ENCODE measurements at places on chromosomes 12 and 14.
A peak's percentile ranks its signal among the peaks of the same experiment; 100 is the strongest.

- DNase-seq, result peak; percentile 58
Measured at GRCh38 chr12:48037267-48037915, 33.1 kb upstream of the COL2A1 start.

DNA sequence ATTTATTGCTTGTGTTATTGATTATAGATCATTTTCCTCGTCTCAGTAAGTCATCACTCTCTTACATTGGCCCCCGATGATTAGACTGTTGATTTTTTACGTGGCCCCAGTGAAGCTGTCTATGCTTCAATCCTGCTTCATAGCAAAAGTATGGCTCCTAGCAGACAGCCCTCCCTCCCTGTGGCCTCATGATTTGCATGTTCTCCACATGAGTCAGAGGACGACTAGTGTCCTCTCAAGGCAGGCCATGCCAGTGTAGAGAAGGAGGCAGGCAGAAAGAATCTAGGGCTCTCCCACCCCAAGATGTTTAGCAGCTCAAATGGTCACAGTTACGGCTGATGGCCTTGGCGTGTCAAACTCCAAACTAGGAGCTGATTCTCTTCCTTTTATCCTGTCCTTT lies 59.6 kb downstream of the FIGNL2 start:
- no peak for DNase-seq

DNA sequence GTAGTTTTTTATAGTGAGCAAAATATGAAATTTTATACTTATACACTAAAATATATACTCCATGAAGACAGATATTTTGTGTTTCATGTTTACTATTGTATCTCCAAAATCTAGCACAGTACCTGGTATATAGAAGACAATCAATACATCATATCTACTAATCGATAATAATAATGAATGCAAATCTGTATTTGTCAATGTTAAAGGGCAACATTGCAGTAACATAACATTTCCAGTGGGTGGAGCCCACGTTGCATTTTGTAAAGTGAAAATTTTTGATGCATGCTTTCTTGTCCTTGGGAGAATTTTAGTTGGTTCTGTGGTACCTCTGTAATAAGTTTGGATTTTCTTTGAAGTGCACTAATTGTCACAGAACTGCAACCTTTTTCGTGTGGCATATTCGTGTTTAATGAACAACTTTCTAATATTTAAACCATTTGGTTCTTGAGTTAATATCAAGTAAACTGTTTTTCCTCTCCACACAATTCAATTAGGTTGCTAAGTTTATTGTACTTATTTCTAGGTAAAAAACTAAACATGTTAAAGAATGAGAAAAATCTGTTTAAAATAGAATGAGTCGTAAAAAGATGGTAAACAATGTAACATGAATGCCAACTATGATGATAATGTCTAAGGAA lies 47.4 kb downstream of the AVPR1A start:
- DNase-seq, result no peak

- no peak for DNase-seq
Measured at GRCh38 chr12:100251917-100252316, 15.0 kb downstream of the DEPDC4 start.

GRCh38 chr12:68269779-68270178 lies 16.4 kb upstream of the IL22 start:
- DNase-seq, result no peak

DNA sequence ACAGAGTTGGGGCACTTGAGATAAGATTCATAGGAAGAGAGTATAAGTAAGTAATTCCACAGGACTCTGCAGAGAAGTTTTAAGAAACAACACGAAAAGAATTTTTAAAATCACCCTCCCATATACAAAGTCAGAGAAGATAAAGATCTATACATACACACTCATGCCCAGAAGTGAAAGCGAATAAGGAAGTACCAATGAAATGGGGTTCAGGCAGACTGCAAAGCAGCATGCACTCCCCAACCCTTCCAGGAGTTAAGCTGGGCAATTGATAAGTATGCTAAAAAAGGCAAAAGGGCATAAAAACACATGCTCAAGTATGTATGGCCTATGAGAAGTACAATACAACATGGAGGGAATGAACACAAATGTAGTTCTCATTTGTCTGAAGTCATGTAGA lies 246.2 kb upstream of the GRIP1 start:
- no peak for DNase-seq

DNA sequence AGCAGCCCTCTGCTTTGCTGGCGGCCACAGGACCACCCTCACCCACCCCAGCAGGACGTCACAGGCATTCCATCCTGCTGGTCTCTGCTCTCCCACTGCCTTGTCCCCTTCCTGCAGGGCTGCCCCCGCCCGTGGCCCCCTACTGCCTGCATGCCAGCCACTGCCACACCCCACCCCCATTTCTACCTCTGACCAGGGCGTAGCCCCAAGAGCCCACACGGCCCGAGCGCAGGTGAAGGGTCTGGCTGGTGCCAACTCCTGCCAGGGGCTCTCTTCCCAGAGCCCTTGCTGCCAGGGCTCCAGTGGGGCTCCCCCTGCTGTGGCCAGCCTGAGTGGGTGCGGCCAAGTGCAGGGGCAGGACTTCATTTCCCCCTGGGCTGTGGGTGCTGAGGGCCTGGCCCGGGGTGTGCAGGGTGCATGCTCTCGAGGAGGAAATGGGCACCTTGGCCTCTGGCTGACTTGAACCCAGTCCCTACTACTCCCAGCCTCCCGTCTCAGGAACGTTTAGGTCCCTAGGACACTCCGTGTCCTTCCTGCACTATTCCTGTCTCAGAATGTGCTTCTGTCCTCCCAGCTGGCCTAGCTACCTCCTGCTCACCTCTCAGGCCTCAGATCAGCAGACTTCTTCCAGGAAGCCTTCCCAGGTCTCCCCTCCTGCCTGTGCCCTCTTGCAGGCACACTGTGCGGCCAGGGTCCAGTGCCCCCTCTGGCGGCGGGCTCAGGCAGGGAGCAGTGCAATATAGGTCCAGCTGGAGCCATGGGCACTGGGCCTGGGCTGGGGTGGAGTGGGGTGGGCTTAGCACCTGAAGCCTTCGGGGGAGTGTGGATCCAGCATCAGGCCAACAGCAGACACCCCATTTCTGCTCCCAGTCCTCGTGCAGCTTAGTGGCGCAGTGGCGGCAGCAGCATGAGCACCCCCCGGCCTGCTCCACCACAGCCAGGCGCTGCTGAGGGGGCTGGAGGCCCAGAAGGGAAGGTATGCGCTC lies 1.4 kb downstream of the LBHD2 start:
- no peak for DNase-seq

GRCh38 chr14:54653712-54654469 lies 87.0 kb downstream of the SAMD4A start:
- DNase-seq, result no peak

DNA sequence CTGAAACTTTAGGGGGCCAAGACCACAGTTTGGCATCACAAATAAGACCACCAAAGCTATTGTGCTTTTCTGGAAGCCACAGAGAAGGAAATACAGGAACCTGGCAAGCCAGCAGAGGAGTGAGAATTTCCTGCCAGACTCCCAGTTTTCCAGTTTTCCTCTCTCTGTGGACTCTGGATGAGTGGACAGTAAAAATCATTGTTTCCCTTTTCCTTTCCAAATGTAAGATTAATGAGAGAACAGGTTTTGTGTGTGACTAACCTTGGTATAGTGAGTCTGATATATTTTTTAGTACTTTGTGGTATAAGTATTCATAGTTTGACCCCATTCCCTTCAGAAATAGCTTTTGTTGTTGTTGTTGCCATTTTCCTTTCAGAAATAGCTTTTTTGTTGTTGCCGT lies 2.6 kb upstream of the TAC3 start:
- no peak for DNase-seq

GRCh38 chr12:1094714-1095113 lies 103.7 kb downstream of the ERC1 start:
- no peak for DNase-seq

DNA sequence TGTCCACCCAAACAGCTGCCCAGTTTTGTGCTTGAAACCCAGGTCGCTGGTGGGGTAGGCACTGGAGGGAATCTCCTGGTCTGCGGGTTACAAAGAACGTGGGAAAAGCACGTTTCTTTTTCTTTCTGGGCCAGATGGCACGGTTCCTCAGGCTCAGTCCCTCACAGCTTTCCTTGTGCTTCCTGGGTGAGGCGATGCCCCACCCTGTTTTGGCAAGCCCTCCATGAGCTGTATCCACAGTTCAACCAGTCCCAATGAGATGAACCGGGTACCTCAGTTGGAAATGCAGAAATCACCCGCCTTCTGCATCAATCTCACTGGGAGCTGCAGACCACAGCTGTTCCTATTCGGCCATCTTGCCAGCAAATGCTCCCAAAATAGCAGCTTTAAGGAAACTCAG lies 51.4 kb upstream of the TMTC2 start:
- no peak for DNase-seq

DNA sequence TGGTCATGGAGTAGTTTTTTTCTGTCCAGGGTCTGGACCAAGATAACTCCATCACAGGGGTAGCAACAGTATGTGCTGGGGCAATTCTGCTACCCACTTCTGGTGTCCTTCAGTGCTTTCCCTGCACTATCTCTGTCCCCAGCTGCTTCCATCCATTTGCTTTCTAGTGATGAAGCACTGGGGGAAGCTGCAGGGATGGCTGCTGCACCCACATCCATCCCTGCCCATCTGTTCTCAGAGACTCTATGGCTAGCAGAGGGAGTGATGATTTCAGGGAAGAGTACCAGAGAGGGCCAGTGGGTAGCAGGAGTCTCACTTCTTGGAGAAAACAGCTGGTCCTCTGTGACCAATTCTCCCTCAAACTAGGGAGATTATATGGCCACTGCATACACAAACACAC lies 44.1 kb downstream of the ETV6 start:
- no peak for DNase-seq

GRCh38 chr12:51848326-51848727 lies at the start of gene FIGNL2:
Gene FIGNL2, minus strand, starts transcription at chr12:51848718. Its CDS starts 26,305 bp downstream, at chr12:51822413.
- DNase-seq, result peak; percentile 40

GRCh38 chr12:102462795-102463465 lies 17.4 kb downstream of the IGF1 start:
- no peak for DNase-seq

DNA sequence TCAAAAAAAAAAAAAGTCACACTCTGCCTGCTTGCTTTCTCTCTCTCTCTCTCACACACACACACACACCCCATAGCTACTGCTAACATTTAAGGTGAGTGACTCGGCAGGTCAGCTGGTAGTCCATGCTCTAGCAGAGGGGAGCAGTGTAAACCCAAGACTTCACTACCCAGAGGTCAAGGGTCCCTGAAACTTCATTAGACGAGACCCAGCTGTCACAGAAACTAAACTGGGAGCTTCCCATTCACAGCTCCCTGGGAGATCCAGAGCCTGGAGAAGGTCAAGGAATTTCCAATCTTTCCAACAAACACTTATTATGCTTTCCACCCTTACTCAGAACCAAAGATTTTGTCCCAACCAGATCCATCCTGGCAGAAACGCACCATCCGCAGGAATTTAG lies 33.2 kb downstream of the CKAP4 start:
- DNase-seq, result no peak

DNA sequence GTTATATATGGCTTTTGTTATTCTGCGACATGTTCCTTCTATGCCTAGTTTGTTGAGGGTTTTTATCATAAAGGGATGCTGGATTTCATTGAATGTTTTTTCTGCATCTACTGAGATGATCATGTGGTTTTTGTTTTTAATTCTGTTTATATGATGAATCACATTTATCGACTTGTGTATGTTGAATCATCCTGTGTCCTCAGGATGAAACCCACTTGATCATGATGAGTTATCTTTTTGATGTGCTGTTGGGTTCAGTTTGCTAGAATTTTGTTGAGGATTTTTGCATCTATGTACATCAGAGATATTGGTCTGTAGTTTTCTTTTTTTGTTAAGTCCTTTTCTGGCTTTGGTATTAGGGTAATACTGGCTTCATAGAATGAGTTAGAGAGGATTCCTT lies 291.2 kb downstream of the AKAP6 start:
- no peak for DNase-seq

DNA sequence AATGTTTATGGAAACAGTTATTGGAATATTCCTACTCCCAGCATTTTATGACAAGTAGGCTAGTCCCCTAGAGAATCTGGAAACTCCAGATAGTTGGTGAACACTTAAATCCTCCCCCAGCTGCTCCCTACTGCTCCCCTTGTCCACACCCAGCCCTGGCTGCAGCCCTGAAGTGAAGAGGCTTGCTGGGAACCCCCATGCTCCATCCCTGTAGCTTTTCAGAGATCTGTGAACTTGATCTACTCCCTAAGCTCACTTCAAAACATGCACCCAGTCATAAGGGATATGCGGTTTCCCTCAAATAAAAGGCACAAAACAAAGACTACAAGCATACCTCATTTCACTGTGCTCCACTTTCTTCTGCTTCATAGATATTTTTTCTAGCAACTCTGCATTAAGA lies 33.2 kb downstream of the EGLN3 start:
- DNase-seq, result no peak

GRCh38 chr12:111359914-111360276 lies 9.0 kb downstream of the PHETA1 start:
- no peak for DNase-seq

DNA sequence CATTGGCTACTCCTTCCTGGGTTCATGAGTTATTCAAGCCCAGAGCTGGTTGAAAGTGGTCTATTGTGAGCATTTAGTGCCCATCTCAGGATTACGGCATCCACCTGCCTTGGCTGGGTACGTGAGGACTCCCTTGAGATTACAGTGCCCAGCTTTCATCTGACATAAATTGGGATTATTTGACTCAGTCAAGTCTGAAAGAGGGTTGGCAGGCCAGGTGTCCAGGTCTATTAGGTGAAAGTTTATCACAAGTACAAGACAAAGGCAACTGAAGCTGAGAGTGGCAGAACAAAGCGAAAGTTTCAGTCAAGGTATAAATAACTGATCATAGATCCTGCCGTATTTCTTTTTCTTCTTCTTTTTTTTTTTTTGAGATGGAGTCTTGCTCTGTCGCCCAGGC lies 84.6 kb upstream of the ATF7IP start:
- DNase-seq, result no peak

DNA sequence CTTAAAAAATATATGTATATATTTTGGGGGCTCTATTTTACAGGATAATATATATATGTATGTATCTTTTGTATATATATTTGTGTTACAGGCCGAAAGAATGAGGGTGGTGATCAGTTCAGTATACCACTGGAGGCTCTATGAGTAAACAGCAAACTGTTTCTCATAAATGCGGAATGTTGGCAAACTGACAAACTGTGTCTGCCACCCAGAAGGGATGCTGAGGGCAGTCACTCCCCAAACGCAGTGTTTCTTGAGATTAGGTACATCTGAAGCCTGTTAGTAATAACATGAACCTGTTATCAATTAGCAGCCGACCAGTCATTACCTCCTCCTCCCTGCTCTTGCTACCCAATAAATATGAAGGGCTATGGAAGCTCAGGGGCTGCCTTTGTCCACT lies 20.8 kb downstream of the TNFAIP2 start:
- DNase-seq, result no peak
